ENCODE measurements at places on chromosomes 2 and 18.

GRCh38 chr2:30987566-30987965 is 150.7 kb downstream of the GALNT14 start:
- no peak for DNase-seq

- DNase-seq: no peak
Measured at GRCh38 chr2:175461839-175462238, 280.3 kb upstream of the ATP5MC3 start.

GRCh38 chr2:121689356-121689755 is 40.1 kb upstream of the CLASP1 start:
- no peak for DNase-seq

DNA sequence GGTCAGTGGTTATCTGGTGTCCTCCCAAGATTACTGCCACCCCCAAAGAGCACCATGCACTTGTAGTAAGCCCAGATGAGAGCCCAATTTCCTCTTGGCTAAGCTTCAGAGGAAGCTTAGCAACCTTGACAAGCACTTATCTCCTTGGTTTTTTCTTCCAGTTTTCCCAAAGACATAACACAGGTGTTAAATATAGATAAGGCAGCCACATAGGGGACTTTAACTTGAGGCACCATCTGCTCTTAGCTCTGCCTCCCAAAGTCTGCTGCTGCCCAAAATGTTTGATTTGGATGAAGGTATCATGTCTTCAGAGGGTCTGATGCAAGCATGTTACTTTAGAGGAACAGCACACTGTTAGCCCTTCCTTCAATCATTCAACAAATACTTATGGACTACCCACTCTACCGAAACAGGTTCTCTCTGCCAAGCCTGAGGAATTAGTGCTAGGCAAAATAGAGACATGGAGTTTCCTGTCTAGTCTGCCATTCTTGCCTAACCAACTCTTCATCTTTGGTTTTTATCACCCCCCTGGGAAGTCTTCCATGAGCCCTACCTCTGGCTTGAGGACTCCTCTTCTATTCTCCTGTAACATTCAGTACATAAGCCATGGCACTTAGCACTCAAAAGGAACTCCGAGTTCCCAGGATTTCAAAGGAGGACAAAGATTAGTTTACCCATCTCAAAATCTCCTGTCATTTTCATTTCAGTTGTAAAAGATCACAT is 73.7 kb downstream of the SP3 start:
- DNase-seq: no peak

- no peak for DNase-seq
Measured at GRCh38 chr2:95300450-95300849, 3.3 kb downstream of the KCNIP3 start.

DNA sequence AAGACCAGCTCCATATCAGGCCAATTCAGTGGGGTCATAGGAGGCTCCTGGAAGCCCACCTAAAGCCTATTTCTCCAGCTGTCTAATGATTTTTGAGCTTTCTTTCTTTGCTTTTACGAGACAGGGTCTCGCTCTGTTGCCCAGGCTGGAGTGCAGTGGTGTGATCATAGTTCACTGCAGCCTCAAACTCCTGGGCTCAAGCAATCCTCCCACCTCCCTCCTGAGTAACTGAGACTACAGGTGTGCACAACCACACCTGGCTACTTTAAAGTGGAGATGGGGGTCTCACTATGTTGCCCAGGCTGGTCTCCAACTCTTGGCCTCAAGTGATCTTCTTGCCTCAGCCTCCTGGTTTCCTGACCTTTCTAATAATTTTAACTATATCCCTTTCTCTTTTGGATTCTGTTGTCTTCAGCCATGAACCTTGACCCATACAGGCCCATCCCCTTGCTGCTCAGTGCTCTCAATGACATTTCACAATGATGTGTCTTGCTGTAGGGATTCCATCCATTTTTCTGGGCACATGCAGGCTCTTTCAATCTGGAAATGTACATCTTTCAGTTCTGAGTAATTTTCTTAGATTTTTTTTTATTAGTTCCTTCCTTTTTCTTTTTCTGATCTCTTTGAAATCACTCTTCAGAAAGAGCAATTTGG is 29.7 kb downstream of the GNLY start:
- no peak for DNase-seq

DNA sequence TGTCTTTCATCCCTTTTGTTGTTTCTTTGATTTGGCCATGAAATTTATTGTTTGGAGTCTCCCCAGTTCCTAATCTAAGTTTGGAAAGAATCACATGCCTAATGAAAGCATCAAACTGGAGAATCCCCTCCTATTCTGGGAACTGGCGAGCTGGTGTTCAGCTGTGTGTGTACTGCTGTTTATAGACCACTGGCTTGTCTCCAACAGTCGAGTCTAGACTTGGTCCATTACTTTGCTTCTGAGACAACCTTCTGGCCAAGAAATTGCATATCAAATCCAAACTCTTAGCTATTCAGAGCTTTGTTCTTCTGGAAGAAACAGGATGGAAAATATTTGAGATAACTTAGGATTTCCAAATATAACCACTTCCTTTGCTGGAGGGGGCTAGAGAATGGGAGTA is 111.5 kb upstream of the THSD7B start:
- no peak for DNase-seq

- no peak for DNase-seq
Measured at GRCh38 chr2:16139663-16140615, 199.6 kb downstream of the MYCN start.

DNA sequence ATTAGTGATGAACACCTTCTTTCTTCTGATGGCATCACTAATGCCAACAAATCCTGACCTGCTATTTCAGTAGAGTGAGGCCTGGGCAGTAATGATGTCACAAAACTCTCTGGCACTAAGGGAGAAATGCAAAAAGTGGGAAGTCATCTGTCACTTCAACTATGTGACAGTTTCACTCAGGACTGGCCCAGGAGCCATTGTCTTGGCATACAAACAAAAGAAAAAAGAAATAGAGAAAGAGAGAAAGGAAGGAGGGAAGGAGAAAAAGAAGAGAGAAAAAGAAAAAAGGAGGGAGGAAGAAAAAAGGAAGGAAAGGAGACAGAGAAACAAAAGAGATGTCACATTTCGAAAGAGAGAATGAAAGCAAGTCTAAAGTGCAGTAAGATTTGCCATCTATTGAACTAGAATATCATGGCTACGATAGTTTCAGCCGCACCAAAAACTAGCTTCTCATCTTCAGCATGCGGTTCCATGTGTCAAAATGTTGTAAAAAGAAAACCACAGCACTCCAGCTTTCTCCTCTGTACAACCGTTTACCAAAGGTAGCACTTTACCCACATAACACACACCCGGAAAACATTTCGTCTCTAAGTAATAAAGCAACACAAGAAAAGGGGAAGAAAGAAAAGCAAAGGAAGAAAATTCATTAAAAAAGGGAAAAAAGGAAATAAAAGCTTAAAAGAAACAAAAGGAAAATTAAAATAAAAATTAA is 50.1 kb downstream of the CD226 start:
- no peak for DNase-seq

- DNase-seq: no peak
Measured at GRCh38 chr2:78977661-78978145, 47.8 kb upstream of the REG3G start.

DNA sequence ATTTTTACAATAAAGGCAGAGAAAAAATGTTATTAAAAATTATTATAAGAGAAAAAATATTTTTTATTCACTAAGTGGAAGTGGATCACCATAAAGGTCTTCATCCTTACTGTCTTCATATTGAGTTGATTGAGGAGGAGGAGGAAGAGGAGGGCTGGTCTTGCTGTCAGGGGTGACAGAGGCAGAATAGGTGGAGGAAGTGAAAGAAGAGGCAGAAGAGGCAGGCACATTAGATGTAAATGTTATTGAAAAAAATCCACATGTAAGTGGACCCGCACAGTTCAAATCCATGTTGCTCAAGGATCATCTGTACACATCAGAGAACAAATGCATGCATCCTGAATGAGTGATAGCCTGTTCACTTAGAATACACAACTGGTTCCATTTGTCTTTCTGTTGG is 6.4 kb upstream of the SPATS2L start:
- no peak for DNase-seq

- DNase-seq: no peak
Measured at GRCh38 chr18:62324181-62324828, 805 bp upstream of the TNFRSF11A start.
